GM12865 (cell line): ENCODE measurements at places on chromosomes 2 and 18.

DNA sequence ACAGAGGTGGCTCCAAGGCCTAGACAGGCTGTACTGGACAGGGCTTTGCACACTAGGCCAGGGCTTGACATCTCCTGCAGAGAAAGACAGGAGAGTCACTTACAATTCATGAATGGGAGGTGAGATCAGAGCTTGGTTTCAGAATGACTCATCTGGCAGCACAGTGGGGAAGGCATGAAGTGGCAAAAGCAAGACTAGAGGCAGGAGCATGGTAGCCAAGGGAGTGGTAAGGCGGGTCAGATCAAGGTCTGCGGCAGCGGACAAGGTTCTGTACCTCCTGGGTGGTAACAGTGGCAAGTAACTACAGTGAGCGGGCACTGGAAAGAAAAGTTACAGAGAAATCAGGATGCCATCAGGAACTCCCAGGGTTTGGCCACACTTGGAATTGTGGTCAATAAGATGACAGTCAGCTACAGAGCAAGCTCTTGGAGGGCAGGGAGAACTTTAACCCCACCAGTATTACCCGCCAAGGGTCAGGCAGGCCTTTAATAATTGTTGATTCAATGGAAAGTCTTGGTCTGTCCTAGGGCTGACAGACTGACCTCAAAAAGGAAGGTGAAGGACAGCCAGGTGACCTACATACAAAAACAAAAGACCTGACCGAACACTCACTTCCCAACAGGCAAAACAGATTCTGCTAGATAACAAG lies 5.7 kb downstream of the MCFD2 start:
- peak; percentile 80 for DNase-seq

- no peak for DNase-seq
These were observed 680.0 kb downstream of the EPHA4 start for GRCh38 chr2:220892018-220892634.

DNA sequence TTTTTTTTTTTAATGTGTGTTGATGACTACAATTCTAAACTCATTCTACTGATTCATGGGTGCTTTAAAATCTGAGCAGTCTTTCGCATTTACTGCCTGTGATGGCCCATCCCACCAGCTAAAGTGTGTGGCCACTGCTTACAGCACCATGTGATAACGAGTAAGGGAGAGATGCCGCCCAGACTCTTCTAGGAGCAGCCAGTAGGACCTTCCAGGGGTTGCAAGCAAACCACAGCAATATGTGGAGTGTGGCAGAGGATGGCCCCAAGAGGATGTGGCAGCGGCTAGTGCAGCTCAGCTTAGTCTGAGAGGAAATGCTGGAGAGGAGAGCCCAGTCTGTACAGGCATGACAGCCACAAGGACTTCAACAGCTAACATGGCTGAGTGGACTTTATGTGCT lies 14.9 kb downstream of the IL1B start:
- peak; percentile 25 for DNase-seq

- DNase-seq, result no peak
These were observed 88.3 kb downstream of the RHOB start for GRCh38 chr2:20534913-20535801.

GRCh38 chr2:187319441-187320108 lies 128.5 kb downstream of the CALCRL start:
- DNase-seq, result no peak

DNA sequence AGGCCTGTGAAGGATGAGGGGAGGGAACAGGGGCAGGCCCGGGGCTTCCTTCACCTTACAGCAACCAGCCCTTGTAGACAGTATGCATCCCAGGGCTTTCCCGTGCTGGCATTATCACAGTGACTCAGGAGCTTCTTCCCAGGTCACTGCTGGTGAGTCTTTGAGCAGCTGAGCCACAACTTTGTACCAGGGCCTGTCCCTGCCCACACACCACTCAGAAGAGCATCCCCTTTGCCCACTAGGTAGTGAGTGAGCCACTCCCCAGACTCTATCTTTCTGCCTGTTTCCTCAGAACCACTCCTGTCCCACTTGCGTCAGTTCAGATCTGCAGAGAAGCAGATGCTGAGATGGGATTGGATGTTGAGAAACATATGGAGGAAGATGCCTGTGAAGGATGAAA lies 69.6 kb upstream of the ALPP start:
- no peak for DNase-seq

DNA sequence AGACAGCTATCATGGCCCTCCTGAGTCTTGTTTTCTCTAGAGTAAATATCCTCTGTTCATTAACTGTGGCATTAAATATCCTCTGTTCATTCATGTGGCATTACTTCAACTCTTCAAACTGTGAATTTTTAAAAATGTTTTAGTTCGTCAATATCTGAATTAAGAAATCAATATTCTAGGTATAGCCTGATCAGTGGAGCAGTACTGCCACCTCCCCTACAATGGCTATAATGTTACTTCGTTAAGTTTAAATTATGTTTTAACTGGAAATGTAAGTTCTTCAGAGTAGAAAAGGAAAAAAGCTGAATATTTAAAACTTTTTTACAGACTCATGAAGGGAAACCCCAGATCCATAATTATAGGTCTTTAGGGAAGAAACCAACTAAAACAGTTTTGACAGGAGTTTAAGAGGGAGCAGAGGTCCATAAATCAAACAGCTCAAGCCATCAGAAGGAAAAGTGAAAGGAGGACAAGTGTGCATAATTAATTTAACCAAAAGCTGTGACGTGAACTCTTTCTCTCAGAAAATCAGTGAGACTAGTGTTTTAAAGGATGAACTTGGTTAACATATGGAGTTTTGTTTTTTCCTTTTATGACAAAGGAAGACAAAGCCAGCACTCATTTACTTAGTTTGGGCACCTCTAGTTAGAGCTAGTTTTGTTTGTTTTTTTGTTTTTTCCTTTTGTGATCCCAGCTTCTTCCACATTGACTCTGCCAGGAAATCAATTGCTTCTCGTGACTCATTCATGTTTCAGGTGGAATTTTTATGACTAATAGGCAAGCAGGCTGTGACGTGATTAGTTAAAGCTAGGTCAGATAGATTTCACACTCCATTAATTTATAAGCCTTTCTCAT lies 44.9 kb downstream of the RBBP8 start:
- peak; percentile 25 for DNase-seq

DNA sequence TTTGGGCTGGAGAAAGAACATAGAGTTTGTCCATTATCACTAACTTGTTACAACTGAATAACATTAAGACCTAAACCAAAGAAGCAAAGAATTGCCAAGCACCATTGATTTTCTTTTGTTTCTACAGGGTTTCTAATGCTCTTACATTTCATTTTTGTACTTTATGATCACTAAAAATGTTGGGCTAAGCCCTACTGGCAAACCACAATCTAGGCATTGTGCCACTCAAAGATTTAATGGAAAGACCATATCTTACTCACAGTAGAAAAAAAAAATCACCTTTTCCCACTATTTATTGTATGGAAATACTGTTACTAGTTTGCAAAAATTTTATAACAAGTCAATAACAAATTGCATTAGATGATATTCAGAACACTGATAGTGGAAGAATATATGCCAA lies 447.4 kb upstream of the PKDCC start:
- DNase-seq, result no peak

DNA sequence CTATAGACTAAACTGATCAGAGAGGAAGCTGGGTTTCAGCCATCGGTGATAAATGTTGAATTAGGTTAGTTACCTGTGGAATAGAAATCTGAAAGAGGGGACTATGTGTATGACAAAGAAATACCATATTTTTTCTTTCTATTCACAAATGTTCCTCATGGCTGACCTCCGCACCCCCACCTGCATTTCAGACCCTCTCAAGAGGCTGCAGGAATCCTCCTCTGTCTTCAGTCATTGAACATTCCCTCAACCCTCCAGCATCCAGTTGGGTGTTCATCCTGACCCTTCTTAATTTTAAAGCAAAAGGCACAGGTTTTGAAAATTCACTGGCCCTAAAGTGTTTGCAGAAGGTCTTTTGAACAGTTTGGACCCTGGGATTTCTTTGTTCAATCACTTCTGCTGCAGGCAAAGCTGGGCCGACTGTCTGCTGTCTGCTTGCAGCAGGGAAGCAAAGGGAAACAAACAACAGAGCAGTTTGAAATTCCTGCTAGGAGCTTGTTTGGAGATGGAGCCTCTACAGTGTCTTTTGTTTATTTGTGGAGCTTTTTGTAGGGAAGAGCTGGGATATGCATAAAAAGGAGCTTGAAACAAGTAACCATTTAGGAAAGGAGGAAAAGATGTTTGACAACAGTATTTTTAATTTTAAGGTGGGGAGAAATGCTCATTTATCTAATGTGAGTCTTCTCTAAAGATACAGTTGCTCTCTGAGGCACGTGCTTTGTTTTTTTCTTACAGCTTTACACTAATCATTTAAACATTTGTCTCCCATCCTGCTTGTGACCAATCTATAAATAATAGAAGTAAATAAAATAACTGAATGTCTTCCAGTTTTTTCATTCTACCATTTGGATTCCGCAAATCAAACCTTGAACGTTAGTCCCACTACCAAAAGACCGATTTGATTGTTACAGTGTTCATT lies 213.3 kb upstream of the MMADHC start:
- no peak for DNase-seq
